ELF-1 (cell line): ENCODE measurements at places on chromosomes 4 and X.

DNA sequence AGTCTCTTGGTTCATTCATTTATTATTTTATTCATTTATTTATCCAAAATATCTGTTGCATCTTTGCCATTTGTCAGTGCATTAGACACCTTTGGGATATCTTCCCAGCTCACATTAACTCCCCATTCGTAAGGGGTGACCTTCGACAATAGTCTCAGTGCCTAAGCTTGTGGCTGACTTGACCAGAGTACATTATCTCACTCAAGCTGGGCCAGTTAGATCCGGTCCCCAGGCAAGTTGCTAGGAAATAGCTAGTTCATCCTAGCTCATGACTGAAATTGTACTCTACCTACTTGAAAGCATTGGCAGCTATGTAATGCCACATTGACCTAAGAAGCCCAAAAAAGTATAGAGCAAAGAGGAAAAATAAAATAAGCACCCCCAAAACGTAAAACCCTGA, 165.3 kb downstream of the FBXO8 start:
- no peak for DNase-seq

- no peak for DNase-seq
These were observed 15.5 kb upstream of the NHS start for GRCh38 chrX:17359500-17359899.

GRCh38 chr4:38233727-38234480, 273.7 kb downstream of the PTTG2 start:
- DNase-seq, result no peak

DNA sequence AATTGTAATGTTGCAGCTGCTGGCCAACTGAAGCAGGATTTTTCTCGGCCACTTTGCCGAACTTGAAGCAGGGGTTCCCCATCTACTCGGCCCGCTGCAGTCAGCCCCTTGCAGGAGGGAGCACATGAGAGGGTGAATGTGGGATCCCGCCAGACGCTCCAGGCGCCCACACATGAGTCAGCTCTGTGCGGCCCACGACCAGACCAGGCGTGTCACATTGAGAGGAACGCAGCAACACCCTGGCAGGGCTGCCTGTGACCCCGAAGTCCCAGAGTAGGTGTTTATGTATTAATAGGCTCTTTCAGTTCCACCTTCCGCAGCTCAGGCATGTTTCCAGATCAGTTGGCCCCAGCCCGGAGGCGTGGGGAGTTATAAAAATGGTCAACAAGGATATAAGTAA, 344.7 kb upstream of the PABPC4L start:
- no peak for DNase-seq

DNA sequence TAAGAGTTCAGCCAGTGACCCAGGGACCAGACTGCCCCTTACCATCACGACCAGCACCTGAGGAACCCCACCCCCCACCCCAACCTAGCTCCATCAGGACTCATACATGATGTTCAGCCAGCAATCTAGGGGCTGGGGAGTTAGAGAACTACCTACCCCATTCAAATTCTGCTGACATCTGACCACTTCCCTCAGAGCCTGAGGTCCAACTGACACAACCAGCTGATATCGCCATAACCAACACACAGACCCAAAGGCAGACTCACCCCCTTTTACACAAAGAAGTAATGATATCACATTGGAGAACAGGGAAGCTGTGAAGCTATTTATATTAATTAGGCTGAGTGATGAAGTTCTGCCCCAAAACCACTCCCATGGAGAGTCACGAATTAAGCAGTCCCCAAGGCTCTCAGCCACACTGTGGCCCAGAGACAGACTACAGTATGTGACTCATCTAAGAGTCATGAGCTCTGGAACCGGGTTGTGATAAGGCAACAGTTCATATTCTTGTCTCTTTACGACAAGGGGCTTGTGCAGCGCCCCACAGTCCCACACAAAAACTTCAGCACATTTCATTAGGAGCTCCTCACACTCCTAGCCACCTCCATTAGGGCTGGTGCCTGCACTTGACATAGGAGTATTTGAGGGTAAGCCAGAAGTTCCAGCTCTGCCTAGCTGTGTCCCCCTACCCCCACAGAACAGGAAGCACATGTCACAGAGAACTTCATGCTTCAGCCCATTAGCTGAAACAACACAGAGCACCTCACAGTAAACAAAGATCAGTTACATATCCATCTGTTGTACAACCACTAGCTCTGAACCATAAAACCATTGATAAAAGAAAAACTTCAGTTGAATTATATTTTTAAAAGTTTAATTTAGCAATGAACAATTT, 184.7 kb upstream of the ZCCHC13 start:
- peak; percentile 43 for DNase-seq

GRCh38 chrX:24858004-24858746, 157.6 kb downstream of the ARX start:
- no peak for DNase-seq
